ENCODE measurements at places on chromosomes 16 and 17. TPM values are rescaled to one million over a fixed set of nuclear protein-coding genes. Genes with fewer than 3 reads are reported as not detected.

Gene KRT26
- not detected for total RNA-seq

Gene TNRC6C
- 14.4 TPM for total RNA-seq

Gene TBC1D3C
- total RNA-seq, result 4.6 TPM

Gene GNAO1
- total RNA-seq, result 0.53 TPM

Gene MT1H
- total RNA-seq, result 1.3 TPM

Gene GDPD3
- total RNA-seq, result 4.9 TPM

Gene TBC1D3K
- not detected for total RNA-seq

Gene CNP
- 47.2 TPM for total RNA-seq

Gene ALKBH5
- 74.6 TPM for total RNA-seq
